ENCODE measurements at places on chromosomes 11 and 22.

- no peak for DNase-seq
Observed at GRCh38 chr11:64563966-64564365, 27.1 kb upstream of the SLC22A12 start.

GRCh38 chr11:114395736-114396135, 4.6 kb downstream of the C11orf71 start:
- no peak for DNase-seq

- no peak for DNase-seq
Observed at GRCh38 chr11:128604723-128605122, 17.4 kb upstream of the ETS1 start.

GRCh38 chr11:36365907-36366306, 69.8 kb downstream of the PRR5L start:
- DNase-seq: no peak

DNA sequence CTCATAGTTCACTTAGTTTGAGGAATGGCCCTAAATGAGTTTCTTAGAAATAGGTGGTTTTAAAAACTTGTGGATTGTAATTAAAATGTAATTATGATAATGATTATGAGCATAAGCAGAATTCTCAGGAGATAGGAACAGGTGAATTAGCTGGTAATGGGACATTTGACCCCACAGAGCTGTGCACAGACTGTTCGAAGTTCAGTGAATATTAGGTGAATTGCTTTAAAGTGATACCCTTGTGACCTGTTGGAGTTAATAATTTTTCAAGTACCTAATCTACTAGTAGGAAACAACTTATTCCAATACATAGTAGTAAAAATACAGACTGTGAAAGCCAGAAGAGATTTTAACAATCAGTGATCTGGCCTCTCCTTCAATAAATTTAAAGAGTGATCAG, 8.1 kb downstream of the FAR1 start:
- DNase-seq: no peak

GRCh38 chr11:75286826-75287465, 46.4 kb downstream of the TPBGL start:
- no peak for DNase-seq

- DNase-seq: peak; percentile 73
Observed at GRCh38 chr11:126305699-126306098, 1.8 kb downstream of the DCPS start.

DNA sequence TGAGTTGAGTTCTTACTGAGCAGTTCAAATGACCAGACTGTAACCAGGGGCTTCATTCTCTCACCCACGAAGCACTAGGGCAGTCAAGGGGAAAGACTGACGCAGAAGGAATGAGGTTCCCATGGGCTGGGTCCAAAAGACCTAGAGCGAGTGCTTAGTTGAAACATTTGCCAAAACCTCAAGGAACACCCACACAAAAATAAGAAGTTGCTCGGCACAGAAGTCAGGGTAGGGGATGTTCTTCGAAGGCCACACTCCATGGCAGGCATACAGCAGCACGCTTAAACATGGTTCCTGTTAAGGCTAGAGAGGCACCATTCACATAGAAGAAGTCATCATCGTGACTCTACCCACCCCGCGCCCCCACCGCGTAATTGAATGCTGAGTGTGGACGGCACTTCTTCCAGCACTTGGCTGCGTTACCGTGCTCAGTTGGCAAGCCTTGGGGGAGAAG, 52.9 kb downstream of the TIMP3 start:
- DNase-seq: no peak

- DNase-seq: no peak
Observed at GRCh38 chr22:21713428-21714058, 22.1 kb downstream of the YPEL1 start.

DNA sequence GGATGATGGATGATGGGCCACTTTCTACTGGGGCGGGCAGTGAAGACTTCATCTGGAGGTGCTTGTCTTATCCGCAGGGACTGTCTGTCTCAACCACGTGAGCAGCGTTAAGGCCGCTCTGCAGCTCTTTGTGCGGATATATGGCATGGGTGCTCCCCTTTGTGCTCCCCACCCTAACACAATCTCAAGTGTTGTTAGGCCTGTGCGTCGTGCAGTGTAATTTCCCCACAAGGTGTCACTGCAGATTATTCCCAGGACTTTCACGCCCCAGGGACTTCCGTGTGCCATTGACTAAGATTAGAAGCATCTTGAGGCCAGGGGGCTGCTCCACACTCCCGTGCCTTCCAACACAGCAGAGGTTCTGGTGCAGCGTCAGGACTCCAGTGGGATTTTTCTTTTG, 65.3 kb downstream of the TBC1D22A start:
- DNase-seq: no peak

DNA sequence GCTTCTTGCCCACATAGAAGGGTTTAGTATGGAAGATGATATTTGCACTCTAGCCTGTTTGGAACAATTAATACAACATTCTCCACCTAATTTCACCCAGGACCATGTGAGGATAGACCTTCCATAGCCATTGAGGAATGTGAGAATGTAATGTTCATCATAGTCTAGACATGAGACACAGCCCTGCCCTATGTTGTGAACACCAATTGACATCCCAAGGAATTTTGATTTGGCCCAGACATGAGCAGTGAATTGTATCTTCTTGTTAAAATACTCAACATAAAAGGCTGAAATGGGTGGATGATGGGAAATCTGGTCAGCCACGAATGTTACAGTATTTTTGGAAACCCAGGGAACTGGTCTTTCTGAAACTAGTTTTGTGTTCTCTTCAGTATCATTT, 892.3 kb upstream of the CHORDC1 start:
- DNase-seq: no peak

GRCh38 chr11:363948-364761, 5.1 kb upstream of the B4GALNT4 start:
- peak; percentile 70 for DNase-seq

- no peak for DNase-seq
Observed at GRCh38 chr22:35313311-35314121, 13.8 kb downstream of the TOM1 start.

GRCh38 chr11:839875-840617, 2.3 kb downstream of the POLR2L start:
- no peak for DNase-seq

- no peak for DNase-seq
Observed at GRCh38 chr11:97345032-97345431, 955.2 kb downstream of the JRKL start.

DNA sequence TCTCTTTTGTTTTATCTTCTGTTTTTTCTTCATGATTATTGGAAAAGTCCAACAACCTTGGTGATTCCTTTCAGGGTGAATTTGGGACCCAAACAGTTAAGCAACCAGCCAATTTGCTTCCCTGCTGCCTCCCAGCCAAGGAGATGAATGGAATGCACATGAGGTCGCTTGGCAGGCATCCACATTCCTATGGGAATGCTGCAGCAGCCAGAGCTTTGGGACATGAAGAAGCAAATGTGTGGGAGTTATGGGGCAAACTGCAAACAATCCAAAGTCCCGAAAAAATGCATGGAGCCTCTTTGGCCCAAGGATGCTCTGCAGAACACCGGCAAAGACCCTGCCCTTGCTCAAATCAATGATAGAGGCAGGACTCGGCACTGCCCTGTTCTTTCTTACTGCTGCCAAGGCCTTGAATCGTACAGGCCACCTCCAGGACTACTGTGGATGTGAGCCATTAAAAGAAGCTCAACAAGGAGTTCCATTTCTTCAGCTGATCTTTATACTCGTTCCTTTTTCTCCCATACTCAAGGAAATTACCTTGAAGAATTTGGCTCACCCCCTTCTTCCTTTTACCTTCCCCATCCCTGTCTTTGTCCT, 117.3 kb upstream of the TEAD1 start:
- DNase-seq: no peak

- no peak for DNase-seq
Observed at GRCh38 chr11:70282012-70282411, 11.5 kb downstream of the PPFIA1 start.

DNA sequence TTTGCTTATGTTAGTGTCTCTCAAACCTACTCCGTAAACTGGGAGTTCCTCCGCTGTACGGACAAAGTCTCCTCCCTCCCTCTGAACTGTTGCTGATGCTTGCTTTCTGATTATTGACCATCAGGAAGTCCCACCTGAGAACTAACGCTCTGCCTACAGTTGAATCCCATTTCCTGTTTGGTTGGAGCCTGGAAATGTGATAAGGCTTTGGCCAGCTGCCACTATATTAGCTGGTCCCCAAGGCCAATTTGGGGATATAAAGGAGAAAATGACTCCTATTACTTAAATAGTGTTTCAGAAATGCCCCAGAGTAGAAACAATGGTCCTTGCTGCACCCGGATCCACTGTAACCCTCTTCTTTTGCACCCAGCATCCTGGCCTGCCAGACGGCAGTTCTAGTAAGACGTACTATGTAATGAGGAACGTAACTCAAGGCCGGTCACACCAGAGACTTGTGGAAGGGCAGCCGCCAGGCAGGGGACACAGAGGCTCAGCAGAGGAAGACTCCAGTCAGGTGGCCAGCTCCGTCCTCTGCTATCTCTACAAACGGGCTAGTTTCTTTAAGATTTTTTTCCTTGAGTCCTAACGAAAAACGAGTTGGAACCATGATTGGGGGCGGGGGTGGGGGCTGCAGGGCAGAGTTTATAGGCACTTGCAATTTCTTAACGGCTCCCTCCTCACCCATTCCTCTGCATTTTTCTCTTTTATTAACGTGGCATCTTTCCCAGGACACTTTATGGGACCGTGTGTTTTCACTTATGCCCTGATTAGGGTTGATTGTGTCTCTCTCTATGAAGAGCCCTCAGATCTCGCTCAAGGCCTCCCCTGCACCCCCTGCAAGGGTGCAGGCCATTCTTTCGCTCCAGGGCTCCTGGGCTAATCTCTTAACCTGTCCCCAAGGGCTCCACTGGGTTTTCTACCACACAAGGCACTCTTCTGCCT, 72.8 kb upstream of the CDON start:
- DNase-seq: no peak

GRCh38 chr11:123454060-123454651, 24.1 kb downstream of the GRAMD1B start:
- DNase-seq: no peak

GRCh38 chr11:27025312-27025955, 15.2 kb upstream of the BBOX1 start:
- DNase-seq: no peak

DNA sequence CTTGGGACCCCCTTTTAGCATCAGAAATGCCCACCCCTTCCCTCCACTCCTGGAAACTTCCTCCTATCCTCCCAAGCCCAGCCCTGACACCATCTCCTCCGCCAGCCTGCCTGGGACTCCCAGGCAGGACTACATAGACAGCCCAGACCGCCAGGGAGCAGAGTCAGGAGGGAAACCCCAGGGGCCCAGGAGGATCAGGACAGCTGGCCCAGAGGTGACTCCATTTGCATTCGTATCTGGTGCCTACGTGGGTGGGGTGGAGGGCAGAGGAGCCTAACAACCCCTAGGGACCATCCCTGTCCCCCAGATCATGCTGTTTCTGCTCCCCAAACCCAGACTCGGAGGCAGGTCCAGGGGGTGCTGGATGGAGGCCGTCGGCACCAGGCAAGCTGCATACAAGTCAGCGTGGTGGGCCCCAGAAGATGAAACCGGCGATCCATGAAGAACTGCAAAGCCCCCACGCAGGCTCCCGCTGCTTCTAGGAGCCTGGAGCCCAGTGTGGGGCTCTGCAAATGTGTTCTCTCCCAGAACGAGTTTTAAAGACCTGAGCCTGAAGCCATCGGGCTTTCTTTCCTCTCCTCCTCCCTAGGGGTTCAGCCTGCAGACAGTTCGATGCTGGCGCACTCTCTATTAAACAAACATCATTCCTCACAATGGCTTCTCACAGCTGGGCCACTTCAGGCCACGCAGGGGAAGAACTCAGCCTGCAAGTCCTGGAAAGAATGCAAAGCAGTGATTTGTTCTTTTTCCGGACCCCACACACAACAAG, 1506.8 kb downstream of the BRD1 start:
- no peak for DNase-seq

- DNase-seq: no peak
Observed at GRCh38 chr22:38295863-38296262, 21.4 kb downstream of the CSNK1E start.

Data from GM13977 (cell line).